ENCODE measurements at places on chromosomes 5 and 9.

- no peak for DNase-seq
Observed at GRCh38 chr5:133129289-133129688, 77.5 kb downstream of the HSPA4 start.

DNA sequence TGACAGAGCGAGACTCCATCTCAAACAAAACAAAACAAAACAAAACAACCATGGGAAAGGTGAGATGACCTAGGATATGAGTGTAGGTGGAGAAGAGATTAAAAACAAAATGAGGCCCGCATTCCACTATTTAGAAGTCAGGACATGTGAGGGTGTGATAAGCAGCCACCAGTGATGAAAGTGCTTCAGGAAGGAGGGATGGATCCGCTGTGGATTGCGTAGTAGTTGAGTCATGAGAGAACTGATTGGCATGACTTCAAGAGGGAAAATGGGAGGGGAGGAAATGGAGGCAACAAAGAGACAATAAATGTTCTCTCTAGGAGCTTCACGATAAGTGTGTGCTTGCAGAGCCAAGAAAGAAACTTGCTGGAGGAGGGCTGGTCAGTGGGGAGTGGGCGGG lies 367.6 kb downstream of the ARL15 start:
- no peak for DNase-seq

GRCh38 chr9:6132650-6133049 lies 83.0 kb upstream of the IL33 start:
- DNase-seq, result no peak

GRCh38 chr5:149823375-149823774 lies 93.3 kb downstream of the PPARGC1B start:
- DNase-seq, result no peak

- no peak for DNase-seq
Observed at GRCh38 chr5:149930749-149931574, 13.6 kb downstream of the PDE6A start.

DNA sequence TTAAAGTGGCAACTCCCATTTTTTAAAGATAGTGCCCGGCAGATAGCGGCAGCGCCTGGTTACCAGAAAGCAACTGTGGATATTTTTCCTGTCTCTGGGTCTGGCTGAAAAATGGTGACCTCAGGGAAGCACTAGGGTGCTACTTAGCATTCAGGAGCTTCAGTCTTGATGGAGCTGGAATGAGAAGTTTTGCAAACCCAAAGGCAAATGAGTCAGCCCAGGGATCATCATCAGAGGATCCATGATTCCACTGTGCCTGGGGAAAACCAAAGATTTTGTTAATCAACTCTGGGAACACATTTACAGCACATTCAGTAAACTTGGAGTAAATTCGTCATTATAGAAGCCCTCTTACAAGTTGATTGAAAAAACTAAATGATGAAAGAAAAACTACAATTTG lies 26.7 kb downstream of the F2R start:
- DNase-seq, result no peak

DNA sequence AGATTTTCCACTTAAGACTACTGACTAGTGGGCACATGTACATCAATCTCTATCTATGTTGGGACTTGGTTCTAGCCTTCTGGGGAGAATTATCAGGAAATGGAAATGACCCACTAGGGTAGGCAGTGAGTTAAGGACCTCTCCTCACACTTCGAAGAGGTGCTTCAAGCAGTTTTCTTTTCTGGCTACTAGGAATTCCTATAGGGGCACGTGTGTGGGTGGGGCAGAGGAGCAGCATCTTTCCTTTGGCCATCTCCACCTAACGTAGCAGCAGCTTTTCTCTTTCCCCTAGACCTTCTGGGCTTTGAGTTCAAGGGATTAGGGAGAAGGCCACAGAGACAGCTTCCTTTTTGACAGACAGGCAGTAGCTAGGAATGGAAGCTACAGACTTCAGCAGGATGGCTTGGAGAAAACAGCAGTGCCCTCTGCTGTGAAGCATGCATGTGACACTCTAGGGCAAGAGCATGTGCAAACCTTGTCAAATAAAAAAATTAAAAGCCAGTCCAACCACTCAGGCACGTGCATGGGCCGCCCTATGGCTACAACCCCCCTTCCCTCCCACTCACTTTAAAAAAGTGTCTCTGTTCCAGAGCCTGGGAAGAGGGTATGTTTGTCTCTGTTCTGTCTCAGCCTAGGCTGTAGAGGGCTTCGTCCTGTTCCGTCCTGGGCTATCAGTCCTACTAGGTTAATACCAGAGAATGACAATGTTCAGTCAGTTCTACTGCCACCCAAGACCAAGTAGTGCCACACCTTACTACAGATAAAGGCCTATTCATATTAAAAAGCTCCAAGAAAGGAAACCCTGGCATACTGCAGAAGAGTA lies 8.7 kb upstream of the GFRA3 start:
- no peak for DNase-seq

DNA sequence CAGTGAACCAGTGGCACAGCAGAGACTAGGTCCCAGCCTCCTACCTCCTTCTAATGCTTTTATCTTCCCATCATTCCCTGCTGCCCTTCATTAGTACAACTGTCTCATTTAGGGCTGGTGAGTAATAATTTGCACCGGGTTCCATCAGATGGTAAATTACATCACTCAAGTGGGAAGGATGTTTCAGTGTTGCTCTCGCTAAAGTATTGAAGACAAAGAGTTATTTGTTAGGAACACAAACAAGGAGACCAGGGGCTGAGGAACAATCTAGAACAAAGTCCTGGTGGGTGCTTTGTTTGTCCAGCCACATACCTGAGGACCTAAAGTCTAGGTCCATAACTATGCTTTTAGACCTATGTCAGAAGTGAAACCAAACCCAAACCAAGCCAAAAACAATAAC lies 52.4 kb downstream of the SEC61B start:
- DNase-seq, result no peak

DNA sequence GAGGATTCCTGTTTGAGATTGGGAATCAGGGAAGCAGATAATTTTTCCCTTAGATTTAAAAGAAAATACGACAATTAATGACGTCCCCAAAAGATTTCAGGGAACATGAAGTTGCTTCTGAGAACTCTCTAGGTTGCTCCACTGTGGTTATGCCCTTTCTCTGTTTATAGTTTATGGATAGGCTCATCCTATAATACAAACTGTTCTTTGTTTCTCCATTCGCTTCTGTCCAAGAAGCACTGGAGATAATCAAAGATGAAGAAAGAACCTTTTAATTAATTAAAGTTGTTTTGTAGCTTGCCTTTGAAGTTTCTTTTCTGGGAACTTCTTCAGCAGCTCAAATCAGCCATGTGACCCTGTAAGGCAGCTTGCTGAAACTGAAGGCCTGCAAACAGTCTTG lies 87.5 kb downstream of the CHSY3 start:
- DNase-seq, result no peak

DNA sequence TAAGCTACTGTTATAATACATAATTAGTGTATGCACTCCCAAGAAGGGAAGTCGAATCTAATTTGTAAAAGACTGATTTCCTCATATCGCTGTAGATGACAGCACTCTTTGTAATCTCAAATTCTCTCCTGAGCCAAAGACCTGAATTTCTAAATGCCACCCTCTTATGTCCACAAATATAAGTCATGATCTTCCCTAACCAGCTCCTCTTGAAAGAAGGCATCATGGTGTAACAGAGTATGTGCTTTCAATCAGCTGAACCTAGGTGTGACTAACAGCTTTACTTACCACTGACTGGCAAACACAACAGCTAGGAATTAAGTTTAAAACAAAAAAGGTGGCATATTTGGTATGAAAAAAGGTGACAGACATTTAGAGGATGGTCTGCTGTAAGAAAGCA lies 34.0 kb upstream of the CTNNAL1 start:
- no peak for DNase-seq

GRCh38 chr9:114668146-114668545 lies 10.5 kb upstream of the TEX53 start:
- no peak for DNase-seq

DNA sequence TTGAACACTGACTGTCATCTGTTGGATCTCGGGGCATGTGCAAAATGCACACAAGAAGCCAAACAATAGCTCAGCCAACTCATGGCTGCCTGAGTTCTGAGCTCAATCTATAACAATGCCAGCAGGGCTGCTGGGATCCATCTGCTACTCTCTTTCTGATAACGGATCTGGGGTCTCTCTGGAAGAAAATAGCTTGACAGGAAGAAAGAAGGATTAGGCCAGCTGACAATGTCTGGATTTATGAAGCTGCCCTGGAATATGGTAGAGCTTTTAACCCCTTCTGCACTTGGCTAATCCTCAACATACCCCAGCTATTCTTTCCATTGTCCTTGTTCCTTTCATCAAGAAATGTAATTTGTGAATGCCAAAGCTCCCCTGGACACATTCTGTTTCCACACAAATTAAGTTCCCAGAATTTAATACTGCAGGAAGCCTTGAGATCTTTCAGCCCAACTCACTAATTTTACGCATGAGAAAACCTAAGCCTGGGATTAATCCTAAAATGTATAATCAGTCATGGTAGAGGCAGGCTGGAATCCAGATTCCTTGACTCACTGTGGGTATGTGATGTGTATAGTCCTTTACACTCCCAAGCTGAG lies 62.7 kb upstream of the PCA3 start:
- DNase-seq, result no peak

- no peak for DNase-seq
Observed at GRCh38 chr5:101067429-101067828, 164.3 kb upstream of the ST8SIA4 start.

- no peak for DNase-seq
Observed at GRCh38 chr5:87069311-87069710, 198.4 kb upstream of the RASA1 start.

GRCh38 chr9:97366889-97367288 lies 45.0 kb upstream of the TDRD7 start:
- no peak for DNase-seq

DNA sequence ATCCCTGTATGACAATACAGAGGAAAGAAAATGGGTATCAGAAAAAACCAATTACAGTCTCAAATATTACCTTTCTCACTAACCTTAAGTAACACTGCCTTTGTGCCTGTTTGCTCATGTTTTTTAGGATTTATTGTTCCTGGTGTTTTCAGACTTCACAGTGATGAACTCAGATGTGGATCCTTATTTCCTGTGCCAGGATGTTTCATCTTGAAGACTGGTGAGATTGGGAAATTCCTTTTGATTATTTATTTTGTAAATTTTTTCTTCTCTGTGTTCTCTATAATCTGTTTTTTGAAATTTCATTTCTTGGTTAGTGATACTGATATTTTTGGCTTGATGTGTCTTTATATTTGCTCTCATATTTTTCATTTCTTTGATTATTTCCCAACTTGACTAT lies 142.4 kb upstream of the GRIN3A start:
- no peak for DNase-seq

- no peak for DNase-seq
Observed at GRCh38 chr9:32841314-32841713, 58.0 kb downstream of the TMEM215 start.

DNA sequence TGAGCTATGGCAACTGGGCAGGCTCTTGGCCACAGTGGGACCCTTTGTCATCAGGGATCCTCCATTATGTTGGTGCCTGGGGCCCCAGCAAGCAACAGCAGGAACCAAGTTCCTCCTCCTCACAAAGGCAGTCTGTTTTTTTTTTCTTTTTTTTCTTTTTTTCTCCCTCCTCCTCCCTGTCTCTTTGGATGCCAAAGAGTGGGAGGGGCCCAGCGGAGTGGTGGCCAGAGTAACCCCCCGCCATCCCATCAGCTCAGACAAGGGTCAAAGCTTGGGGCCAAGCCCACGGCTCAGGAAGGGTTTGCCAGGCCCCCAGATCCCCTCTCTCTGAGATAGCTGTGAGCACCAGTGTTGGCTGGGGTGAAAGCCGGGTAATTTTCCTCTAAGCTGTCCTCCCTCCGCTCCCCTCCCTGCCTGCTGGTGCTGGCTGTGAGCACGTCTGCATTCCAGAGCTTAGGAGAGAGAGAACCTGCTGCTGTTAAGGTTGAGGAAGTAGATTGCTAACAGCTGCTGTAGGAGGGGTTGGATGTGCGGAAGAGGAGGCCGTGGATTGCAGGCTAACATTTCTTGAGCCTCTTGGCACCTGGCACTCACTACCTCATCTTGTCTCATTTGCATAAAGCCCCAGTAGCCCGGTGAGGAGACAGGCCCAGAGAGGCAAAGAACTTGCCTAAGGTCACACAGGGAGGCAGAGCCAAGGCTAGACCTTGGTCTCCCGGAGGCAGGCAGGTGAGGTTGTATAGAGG lies 21.2 kb downstream of the GSN start:
- no peak for DNase-seq

DNA sequence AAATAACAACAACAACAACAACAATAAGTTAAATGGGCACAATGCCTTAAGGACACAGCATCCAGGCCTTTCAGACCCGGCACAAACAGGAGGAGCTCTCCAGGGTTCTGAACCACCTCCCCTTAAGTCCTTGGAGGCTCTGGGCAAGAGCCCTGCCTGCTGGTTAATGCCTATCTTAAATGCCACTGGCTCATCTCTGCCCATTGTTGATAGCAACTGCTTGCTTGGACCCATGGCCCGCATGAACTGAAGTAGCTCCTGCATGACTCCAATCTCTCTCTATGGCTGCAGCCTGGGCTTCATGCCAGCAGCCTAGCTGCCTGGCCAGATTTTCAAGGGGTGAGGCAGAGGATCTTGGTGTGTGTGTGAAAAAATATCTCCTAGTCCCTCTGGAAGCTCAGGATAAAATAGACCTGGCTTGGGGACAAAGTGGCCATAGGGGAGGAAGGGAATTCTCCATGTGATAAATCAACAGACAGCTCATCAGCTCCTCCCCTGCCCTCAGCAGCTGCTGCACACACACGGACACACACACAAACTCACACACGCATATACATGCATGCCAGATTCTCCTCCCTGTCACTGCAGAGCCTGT lies 27.4 kb downstream of the FAM219A start:
- peak; percentile 17 for DNase-seq

DNA sequence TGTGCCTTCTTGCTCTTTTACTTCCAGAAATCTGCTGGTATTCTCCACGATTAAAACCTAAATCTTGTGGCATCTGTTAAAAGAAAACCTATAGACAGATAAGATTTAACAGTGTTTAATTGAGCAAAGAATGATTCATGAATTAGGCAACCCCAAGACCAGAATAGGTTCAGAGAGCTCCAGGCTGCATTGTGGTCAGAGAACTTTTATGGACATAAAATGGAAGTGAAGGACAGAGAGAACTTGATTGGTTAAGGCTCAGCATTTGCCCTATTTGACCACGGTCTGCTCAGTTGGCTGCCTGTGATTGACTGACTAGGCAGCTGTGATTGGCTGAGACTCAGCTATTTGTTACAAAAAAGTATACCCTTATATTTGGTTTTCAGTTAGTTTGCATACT lies 10.4 kb upstream of the SLC36A2 start:
- DNase-seq, result no peak

- DNase-seq, result no peak
Observed at GRCh38 chr5:55387865-55388264, 80.1 kb downstream of the MTREX start.

- DNase-seq, result no peak
Observed at GRCh38 chr5:8685704-8686103, 816.8 kb downstream of the MTRR start.

GRCh38 chr5:157214415-157214814 lies 33.8 kb downstream of the ITK start:
- DNase-seq, result no peak

GRCh38 chr9:70169222-70169621 lies 89.6 kb upstream of the SMC5 start:
- DNase-seq, result no peak
